ENCODE measurements at places on chromosomes 11 and 22. TPM values are rescaled to one million over a fixed set of nuclear protein-coding genes. Genes with fewer than 3 reads are reported as not detected.

The SLC43A3 gene
- total RNA-seq, result 95.1 TPM

The BMAL1 gene
- 43.6 TPM for total RNA-seq

The VPREB3 gene
- total RNA-seq, result not detected

The CRYAB gene
- total RNA-seq, result 2,279 TPM

The VSIG10L2 gene
- total RNA-seq, result not detected

The OR8J1 gene
- total RNA-seq, result not detected

The FGF4 gene
- not detected for total RNA-seq

The TESMIN gene
- total RNA-seq, result 0.55 TPM

DNA sequence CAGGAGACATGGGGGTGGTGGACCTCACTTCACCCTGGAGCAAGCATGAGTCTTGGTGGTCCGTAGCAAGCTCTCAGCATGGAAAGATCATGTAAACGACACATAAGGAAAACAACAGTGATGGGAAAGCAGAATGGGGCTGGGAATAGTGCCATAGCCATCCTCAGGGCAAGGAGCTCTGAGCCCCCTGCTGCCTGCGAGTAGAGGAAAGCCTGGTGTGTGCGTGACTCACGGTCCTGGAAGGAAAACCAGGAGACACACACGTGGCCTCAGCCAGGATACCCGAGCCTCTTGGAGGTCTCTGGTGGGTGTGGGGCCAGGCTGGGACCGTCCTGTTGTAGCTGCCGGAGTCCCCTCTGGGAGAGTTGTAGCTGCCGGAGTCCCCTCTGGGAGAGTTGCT, 12.4 kb downstream of the SHANK3 start:
- DNase-seq, result peak; percentile 84

DNA sequence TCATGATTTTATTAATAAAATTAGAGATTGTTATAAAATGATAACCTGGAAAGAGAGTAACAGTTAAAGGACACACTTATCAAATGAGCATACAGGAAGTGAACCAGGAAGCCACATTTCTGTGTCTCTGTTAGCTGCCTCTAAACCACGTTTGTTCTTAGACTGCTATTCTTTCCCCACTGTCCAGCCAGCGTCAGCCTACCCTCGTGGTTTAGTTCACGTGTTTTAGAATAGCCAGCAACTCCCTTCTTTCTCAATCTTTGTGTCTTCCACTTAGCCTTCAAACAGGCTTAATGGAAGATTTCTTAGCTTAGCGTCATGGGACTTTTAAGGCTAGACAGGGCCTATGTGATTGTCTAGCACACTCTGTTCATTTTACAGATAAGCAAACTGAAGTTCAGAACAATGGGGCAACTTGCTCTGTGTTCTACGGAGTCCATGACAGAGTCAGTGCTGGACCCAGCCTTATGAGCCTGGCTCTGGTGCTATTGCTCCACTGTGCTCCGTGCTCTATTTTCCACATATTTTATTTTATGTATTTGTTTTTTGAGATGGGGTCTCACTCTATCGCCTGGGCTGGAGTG, 27.2 kb downstream of the GRAMD1B start:
- DNase-seq, result no peak

DNA sequence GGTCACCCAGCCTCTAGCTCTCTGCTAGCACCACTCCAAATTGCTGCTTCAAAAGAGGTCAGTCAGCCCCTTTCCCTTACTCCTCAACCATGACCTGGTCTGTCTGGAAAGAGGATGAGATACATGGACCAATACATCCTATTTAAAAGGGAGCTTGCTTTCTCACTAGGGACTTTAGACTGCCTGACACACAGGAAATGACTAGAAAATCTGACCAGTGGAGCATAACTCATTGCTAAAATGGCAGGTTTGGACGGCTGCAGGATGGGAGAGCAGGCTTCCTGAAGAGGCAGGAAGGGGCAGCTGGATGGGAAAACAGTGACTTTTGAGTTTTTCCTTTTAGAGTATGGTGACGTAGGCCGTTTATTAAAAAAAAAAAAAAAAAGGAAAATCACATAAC, 25.3 kb downstream of the STIM1 start:
- DNase-seq, result no peak

DNA sequence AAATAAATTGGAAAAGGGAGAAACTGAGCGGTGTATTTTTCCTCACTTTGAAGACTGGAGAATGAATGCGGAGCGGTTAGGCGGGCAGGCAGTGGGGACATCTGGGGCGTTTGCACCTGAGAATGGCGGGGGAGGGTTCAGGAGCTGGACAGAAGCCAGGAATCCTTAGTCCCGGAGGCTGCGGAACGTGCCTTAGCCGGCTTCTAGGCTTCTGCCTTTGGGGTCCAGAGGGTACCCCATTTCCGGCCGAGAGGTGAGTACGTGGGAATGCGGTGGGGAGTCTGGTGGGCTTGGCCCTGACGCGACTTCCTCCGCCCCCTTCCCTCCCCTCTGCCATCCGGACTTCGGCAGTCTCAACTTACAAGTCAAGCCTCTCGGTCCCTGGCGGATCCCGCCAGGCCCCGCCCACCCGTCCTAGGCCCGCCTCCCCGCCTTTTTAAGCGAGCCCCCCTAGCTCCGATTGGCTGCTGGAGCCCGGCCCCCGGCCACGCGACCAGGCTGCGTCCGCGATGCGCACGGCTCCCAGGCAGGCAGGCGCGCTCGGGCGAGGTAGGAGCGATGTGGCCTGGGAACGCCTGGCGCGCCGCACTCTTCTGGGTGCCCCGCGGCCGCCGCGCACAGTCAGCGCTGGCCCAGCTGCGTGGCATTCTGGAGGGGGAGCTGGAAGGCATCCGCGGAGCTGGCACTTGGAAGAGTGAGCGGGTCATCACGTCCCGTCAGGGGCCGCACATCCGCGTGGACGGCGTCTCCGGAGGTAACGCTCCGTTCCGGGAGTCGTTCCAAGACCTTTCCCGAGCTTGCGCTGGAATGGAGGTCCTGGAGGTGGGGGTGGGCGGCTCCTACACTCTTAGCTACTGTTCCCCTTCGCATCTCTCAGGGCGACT, at the start of gene GCAT:
Gene GCAT (plus strand): TSS at position 525 of the 884 bp plus-strand sequence. CDS start 34 bp downstream, at position 559.
- peak; percentile 98 for DNase-seq

DNA sequence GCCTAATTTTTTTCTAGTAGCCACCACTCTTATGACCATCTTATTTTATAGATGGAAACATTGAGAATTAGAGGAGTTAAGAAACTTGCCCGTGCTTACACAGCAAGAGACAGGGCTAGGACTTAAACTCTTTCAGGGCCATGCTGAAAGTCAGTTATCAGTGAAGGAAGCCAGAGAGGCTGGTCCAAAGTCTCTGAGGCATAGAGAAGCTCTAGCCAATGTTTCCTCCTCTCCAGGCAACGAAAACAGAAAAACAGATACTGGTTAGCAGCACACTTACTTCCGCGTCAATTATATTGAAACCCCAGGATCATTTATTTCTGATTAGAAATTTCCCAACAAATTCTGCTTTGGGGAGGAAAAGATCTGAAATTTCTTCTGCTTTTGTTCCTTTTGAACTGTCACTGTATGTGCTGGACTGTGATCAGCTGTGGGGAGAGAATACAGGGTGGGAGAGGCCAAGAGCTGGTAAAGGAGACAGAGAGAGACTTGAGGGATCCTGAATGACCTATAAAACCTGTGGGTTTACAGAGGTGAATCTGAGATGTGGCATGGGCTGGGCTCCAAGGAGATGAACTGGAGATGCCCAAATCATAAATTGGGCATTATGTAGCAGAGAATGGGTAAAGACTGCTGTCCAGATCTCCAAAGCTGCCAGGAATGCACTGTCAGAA, 37.5 kb upstream of the CAPRIN1 start:
- DNase-seq, result no peak

DNA sequence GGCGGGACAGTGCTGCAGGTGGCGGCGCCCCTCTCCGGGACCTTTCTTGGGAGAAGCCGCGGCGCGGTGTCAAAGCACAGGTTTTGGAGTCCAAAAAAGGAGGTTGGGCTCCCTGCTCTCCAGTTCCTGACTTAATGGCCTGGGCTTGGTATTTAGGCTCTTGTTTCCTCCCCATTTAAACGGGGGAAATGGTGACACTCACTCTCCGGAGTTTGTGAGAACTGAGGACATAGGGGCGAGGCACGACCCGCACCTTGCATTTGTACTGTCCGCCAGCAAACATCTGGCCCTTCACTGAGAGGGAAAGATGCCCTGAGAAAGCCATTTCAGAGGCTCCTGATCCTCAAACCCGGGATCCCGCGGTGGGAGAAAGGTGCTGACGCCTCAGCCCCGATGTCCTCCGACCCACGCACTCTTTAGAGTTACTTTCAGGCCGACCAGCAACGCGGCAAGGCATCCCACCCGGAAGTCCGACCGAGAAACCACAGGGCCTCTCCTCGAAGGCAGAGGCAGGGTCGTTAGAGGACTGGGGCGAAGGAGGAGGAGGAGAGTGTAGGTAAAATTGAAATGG, 2.9 kb upstream of the WDR74 start:
- peak; percentile 93 for DNase-seq

- no peak for DNase-seq
Measured at GRCh38 chr11:105588001-105588400, 21.9 kb upstream of the GRIA4 start.

DNA sequence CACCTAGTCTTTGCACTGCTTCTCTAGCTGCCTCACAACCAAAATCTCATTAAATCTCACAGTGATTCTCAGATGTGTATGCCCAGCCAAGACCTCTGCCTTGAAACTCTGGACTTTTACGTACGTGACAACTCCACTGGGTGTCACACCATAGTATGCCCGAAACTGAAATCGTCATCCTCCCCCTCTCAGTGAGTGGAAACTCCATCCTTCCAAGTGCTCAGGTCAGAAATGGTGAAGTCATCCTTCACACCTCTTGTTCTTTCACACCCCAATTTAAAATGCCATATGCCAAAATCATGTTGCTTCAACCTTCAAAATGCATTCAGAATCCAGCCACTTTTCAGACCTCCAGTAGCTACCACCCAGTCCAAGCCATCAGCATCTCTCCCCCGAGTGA, 42.5 kb downstream of the SFI1 start:
- DNase-seq, result no peak

GRCh38 chr11:65499713-65500386, 1.0 kb downstream of the MALAT1 start:
- DNase-seq, result no peak

DNA sequence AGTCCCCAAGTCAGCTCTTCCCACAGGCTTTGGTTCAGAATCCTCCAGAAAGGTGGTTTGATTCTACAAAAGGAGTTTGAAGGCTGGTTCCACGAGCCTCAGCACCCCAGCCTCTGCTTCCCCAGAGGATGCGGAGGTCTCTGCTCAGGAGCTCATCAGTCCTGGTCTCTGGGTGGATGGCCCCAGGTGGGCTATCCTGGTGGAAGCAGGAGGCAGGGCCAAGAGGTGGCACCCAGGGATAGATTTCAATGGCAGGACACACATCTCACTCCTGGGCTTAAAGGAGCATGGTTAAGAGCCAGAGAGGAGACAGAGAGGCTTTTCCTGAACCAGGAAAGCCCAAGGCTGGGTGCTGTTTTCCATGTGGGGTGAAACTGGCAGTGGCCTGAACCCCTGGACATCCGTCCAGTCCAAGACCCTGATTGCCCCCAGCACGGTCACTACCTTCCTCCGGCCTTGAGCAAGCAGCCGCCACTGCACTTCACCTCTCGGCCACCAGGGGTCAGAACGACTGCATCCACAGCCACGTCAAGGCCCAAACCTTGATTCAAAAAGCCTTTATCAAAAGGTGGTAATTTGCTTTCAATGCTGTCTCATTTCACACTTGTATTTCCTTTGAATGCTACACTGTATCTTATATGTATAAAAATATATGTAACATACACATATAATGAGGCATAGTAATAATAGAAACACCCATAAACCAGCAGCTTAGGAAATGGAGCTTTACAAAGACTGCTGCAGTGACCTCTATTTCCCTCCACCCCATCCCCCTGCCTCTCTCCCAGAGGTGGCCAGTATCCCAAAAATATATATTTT, 19.3 kb upstream of the FXYD2 start:
- DNase-seq, result peak; percentile 92

DNA sequence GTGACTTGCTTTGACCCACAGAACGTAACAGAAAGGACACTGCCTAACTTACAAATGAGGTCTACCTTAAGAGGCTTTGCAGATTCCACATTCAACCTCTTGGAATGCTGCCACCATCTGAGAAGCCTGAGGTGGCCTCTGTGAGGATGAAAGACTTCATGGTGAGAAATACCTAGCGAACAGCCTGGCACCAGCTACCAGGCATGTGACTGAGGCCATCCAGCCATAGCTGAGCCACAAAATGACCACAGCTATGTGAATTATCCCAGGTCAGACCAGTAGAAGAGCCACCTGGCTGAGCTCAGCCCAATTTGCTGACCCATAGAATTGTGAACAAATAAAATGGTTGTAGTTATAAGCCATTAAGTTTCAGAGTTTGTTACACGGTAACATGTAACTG, 37.5 kb downstream of the PPARA start:
- no peak for DNase-seq

DNA sequence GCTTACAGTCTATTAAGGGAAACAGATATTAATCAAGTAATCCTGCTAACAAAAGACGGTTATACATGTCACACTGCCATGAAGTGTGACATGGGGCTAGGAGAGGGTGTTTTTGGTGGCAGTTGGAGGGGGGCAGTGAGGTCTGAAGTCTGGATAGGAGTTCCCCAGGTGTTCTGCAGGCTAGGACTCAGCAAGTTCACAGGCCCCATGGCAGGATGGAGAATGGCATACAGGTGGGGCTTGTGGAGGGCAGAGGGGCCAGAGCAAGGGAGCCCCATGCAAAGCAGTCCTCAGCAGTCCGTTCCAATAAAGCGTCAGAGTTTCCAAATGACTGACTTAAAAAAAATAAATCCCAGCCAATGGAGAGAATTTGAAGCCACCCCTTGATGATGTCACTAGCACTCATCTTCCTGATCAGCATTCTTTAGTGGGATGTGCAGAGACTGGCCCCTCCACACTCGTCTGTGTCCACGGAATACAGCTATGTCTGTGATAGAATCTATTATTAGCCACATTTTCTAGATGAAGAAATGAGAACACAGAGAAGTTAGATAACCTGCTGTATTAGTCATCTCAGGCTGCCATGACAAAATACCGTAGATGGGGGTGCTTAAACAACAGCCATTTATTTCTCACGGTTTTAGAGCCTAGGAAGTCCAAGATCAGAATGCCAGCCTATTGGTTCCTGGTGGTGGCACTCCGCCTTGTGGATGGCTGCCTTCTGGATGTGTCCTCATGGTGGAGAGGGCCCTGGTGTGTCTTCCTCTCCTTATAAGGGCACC, 32.6 kb downstream of the PRDM11 start:
- peak; percentile 67 for DNase-seq

DNA sequence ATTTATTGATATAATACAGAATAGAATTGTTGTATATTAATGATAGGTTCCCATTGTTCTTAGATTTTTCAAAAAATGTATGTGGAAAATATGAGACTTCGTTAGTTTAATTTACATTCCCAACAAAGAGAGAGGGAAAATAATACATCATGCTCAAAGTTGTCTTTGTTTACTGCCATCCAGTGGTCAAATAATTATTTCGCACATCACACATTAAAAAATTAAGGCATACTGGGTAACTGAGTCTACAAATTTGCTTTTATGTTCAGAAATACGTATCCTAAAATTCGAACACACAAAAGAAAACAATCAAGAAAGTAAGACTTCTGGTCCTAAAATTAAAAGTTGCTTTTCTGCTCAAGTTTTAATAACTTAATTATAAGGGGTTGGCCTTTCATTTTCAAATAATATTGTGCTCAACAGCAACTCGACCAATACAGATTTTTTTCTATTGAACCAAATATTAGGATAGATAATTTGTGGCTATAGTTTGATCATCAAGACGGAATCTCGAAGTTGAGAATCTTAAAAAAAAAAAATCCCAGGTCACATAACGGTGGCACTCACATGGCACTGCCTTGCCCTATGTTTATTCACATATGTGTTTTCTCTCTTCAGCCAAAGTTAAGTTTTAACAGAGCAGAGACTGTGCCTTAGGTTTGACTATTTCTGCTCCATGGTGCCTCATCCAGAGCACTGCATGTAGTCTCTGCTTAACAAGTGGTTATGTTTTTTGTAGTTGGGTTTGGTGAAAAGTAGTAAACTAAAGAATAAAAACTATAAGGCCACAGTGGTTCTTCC, 12.3 kb downstream of the PDGFD start:
- no peak for DNase-seq
